NCI-H774 (cell line): ENCODE measurements at places on chromosomes 7 and 10.

- DNase-seq = no peak
Measured at GRCh38 chr10:107031931-107032699, 132.4 kb downstream of the SORCS1 start.

GRCh38 chr7:39808796-39809481 is 141.1 kb upstream of the CDK13 start:
- DNase-seq = no peak

DNA sequence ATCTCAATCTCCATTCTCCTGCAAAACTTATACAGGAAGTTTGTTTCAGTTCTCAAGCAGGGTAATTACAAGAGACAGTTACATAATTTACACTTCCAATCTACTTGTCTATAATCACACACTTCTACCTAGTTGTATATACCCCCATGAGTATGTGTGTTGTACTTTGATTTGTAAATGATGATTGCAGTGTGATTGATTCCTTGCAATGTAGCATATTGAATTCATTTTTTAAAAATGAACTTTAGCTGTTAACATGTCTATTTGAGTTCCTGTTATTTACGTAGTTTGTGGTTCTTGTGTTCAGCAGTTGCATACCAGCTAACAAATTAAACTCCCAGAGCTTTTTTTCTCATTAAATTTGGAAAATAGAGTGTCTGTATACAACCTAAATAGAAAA is 102.5 kb upstream of the SAMD8 start:
- no peak for DNase-seq

GRCh38 chr7:7274782-7275181 is 92.4 kb downstream of the C1GALT1 start:
- DNase-seq = no peak

DNA sequence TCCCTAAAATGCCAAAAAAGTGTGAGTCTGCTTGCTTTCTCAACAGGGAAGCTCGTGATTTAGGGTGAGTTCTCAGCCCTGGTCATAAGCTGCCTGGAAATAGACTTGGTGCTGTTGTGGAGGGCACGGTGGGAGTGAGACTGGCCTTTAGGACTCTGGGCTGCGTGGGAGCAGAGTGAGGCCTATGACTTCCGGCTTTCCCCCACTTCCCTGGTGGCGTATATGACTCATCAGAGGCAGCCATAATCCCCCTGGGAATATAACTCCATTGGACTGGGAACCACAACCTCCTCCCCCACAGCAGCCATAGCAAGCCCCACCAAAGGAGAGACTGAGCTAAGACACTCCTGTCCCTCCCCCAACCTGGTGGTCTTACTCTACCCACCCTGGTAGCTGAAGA is 95.0 kb downstream of the PON1 start:
- no peak for DNase-seq

GRCh38 chr7:36281945-36282717 is 107.5 kb upstream of the ANLN start:
- DNase-seq = no peak
